ENCODE measurements at places on chromosomes 16 and 17.

- DNase-seq, result no peak
These were observed 13.3 kb upstream of the SBK1 start for GRCh38 chr16:28279006-28279405.

DNA sequence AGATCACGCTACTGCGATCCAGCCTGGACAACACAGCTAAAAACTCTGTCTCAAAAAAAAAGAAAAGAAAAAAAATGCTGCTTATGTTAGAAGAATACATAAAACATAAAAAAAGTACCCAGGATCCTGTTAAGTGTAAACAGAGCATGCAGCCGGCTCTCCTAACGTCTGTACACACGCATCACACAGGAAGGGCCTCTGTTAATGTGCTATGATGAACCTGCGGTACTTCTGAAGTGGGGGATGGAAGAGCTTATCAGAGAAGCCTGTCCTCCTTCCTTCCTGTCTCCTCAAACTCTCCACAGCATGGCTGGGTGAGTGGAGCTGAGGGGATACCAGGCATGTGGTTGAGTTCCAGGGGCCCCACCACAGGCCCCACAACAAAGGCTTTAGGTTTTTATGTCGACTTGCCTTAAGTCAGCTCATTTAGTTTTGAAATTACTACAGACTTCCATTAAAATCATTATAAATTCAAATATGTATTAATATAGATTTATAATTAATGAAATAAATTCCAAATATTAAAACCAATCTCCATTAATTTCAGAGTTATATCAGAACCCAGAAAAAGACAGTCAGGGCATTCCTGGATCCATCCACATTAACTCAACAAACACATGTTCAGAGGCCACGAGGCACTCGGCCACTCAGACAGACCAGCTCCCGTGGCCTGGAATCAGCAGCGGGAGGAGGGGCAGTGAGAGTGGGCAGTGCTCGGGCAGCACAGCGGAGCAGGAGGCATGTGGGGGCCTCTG, 11.7 kb downstream of the CCDC57 start:
- no peak for DNase-seq

DNA sequence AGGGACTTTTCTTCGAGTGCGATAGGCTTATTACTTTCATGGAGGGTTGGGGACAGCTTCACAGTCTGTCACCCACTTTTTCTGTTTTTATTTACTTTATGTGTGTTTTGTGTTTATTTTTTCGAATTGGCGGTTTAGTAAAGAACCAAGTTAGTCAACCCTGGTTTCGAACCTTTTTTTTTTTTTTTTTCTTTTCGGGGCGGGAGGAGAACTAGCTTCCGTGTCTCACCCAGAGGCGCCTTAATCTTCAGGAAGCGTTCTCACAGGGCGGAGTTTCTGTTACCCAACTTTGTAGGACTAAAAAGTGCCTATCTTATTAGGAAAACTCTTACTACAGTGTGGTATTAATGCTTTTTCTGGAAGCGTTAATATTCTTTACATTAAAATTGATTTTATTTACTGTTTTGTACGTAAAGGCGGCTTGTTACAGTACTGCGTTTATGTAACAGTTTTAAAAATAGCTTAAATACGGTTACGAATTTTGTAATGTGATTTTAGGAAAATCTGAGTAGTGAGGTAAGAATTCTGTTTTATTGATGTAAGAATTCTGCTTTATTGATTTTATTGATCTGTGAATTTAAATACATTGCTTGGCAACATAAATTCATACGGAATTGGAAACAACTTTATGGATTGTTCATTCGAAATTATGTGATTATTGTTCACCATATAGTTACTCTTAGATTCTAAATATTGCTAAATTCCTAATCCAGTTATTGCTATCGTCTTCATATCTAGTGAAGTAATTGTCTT, 885 bp downstream of the ZNF207 start:
- DNase-seq, result no peak

GRCh38 chr17:70307430-70308225, 138.3 kb downstream of the KCNJ2 start:
- no peak for DNase-seq

- DNase-seq, result no peak
These were observed 7.8 kb downstream of the ABR start for GRCh38 chr17:1171953-1172352.

- no peak for DNase-seq
These were observed 1.6 kb downstream of the ASIC2 start for GRCh38 chr17:33291248-33292200.

DNA sequence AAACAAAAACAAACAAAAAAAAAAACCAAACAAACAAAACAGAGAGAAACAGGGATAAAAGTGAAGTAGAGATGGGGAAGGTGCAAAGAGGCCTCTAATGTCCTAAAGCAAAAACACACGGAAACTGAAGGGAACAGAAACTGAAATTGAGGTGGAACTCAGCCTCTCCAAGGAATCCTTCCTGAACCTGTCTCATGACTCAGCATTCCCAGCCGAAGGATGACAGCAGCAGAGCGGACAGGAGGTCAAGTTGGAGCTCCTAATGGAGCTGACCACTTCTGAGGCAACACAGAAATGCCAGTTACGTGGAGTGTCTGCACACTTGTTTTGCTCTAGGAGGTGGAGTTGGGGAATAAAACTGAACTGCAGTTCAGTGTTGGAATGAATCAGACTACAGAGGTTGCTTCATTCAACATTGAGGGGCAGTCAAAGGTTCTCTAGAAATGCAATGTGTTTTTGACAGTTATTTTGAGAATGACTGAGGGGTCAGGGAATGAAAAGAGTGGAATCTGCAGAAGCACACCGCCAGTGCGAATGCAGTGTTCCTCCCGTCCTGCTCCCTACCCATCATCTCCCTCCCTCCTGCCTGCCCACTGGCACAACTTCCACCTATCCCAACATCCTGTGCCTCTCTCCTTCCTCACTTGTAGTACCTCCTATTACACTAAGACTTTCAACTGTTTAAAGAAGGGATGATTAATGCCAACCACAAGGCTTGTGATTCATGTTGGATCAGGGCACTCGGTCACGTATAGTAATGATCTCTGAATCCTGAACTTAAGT, 6.3 kb downstream of the UBE2O start:
- DNase-seq, result no peak

DNA sequence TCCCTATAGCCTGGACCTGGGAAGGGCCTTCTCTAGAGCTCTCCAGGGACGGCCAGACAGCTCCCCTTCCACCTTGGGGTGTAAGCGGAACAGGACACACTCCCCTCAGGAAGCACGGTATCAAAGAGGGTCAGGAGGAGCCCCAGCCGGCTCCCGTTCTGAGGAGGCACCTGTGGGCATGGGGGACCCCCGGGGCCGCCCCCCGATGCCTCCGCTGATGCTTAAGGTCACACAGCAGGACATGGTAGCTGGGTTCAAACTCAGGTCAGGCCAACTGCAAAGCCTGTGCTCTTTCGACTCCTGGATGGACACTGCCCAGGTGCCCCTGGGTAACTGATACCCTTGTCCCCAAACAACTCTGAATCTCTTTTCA, 49.8 kb downstream of the CMIP start:
- DNase-seq, result no peak

- no peak for DNase-seq
These were observed 308.5 kb downstream of the C16orf95 start for GRCh38 chr16:87008664-87009063.

DNA sequence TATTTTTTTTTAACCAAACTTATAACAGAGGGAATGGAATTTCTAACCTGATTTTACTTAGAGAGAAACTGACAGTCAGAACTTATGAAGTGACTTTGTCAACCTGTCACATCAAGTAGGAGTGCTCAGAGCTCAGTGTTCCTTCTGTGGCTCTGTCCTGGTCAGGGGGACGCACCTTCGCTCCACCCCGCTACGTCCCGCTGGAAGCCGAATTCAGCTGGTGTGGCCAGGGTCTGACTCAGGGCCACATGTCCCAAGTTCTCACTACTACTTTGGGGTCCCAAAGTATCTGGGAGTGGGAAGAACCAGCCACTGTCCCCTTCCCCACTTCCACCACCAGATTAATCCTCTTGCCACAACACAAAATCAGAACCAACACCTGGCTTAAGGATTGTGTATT, 51.4 kb downstream of the C16orf78 start:
- no peak for DNase-seq

DNA sequence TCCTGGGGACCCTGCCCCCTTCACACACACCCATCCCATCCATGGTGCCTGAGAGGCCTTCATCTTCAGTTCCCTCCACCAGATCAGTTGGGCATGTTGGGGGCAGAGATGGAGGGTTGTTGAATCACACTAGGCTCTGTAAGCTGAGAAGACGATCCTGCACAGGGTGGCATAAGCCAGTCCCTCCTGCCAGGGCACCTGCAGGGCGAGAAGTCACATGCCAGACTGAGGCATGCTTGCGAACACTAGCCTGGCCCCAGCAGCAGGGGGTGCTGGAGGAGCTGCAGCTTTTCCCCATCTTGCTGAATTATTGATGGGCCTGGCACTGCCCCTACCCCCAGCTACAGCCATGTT, 6.1 kb upstream of the TBX2 start:
- DNase-seq, result no peak

- no peak for DNase-seq
These were observed 8.0 kb upstream of the WDR45B start for GRCh38 chr17:82656266-82656665.

- DNase-seq, result no peak
These were observed 12.5 kb downstream of the ABCC3 start for GRCh38 chr17:50647187-50647586.

- DNase-seq, result no peak
These were observed 124.7 kb downstream of the PRKCA start for GRCh38 chr17:66427134-66427533.

DNA sequence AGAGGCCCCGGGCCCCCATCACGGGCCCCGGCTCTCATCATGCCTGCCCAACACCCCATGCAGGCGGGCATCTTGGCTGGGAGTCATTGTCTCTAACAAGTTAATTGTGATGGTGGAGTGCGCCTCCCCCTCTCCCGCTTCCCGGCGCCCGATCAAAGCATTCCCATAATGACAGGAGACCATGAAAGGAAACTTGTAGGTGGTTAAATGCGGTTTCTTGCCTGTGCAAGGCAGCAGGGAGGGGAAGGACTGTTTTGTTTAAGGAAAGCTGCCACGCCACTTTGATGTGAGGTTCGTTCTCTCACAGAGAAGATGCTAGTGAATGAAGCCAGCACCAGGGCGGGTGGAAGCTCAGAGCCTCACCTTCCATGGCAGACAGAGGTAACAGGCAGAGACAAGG, 45.4 kb downstream of the C16orf78 start:
- no peak for DNase-seq

DNA sequence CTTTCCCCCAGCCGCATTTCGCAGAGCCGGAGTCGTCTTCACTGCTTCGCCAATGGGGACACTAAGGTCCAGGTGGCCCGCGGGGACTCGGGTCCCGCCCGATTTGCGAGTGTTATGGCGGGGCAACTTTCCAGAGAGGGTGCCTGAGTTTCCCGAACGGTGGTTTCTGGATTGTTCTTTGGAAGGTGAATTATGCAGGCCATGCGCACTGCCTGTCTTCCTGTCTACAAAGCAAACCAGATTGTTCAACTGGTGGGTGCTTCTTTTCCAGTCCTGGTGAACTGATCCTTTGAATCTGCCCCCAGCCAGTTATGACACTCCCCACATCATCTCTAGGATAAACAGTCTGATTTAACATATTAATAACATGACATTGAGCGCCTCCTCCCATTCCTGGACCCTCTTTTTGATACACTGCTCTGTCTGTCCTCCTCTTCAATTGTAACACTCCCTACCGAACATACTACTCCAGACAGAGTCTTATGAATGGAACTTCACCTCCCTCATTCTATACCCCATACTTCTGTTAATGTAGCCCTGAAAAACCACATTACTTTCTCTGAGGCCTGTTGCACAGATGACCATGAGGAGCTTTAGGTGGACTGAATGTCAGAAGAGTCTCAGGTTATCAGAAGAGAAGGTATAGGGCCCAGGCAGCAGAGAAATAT, 159.0 kb downstream of the RAB11FIP4 start:
- DNase-seq, result no peak

- DNase-seq, result no peak
These were observed 27.7 kb upstream of the CBX4 start for GRCh38 chr17:79866791-79867518.

GRCh38 chr17:31073411-31073810, 21.4 kb upstream of the NF1 start:
- DNase-seq, result no peak

GRCh38 chr17:67082107-67082506, 37.8 kb downstream of the CACNG1 start:
- no peak for DNase-seq

All from left renal cortex interstitium (tissue), 4 donors.